ENCODE measurements at places on chromosomes 5 and 9. TPM values are rescaled to one million over a fixed set of nuclear protein-coding genes. Genes with fewer than 3 reads are reported as not detected.

The UNC5A gene
- 0.14 TPM for total RNA-seq

GRCh38 chr5:6902597-6902996, 189.4 kb downstream of the TENT4A start:
- DNase-seq: no peak

- DNase-seq: no peak
Measured at GRCh38 chr5:74155501-74155900, 485.0 kb downstream of the ENC1 start.

DNA sequence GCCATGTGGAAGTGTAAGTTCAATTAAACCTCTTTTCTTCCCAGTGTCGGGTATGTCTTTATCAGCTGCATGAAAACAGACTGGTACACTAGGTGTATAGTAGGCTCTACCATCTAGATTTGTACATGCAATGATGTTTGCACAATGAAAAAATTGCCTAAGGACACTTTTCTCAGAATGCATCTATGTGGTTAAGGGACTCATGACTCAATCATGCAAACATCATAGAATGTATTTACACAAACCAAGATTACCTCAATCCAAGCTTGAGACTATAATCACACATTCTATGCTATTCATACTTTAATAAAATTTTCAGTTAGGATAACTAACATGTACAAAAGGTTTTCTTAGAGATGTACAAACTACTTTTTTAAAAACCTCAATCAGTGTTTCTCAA, 1164.5 kb downstream of the CDH12 start:
- no peak for DNase-seq
